CD8-positive, alpha-beta T cell (primary cell): ENCODE measurements at places on chromosomes 7 and 10.

DNA sequence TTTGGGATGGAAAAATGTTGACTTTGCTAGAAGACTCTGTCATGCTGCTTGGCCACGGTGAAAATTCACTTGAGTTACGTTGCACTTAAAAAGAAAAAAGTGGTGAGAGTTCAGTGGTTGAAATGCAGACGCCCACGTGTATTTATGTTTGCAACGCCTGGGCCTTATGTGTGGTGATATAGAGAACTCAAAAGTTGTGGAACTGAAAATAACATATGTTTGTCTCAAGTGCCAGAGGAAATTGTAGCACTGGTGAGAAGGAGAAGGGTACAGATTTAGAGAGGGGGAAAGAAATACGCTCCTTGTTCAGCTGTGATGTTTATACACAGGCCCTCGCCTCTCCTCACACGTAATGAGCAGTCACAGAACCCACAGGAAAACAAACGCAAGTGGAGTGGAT is 73.6 kb downstream of the EMX2 start:
- no peak for DNase-seq

- no peak for DNase-seq
Measured at GRCh38 chr10:111873621-111874135, 309.9 kb downstream of the GPAM start.

GRCh38 chr10:102752934-102753664 is 9.4 kb downstream of the WBP1L start:
- DNase-seq: no peak

DNA sequence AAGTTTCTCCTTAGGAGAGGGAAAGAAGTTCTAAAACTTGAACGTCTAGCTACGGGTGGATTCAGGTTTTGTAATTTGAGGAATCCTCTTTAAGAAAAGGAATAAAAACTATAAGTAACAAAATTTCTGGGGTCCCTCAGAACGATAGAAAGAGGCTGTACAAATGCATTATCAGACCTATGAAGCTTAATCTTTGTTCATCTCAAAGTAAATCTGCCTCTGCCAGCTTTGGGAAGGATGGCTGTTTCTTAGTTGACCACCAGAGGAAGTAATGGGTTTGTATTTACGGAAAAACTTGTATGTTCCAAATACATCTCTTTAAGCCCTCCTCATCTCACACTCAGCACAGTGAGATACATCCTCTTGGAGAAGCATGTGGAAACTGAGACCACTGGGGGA is 864 bp downstream of the PSTK start:
- DNase-seq: no peak

DNA sequence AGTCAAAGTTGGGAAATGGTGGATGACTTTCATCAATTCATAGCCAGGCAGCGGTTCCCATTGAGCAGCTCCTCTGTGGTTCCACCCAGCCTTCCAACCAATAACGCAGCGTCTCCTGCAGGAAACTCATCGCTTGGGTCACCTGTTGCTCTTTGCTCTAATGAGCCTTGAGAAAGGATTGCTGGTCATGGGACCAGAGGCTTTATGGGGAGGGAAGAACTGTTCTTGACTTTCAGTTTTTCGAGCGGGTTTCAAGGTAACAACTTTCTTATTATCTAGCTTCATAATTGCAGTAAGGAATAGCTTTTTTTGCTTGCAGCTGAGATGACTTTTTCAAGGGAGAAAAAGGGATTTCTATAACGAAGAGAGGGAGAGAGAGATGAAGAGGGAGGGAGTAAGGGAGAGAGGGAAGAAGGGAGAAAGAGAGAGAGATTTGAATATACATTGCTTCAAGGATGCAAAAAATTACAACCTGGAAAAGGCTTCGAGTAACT is 405 bp upstream of the ENTPD1 start:
- no peak for DNase-seq
